ENCODE measurements at places on chromosomes 3 and 15.

DNA sequence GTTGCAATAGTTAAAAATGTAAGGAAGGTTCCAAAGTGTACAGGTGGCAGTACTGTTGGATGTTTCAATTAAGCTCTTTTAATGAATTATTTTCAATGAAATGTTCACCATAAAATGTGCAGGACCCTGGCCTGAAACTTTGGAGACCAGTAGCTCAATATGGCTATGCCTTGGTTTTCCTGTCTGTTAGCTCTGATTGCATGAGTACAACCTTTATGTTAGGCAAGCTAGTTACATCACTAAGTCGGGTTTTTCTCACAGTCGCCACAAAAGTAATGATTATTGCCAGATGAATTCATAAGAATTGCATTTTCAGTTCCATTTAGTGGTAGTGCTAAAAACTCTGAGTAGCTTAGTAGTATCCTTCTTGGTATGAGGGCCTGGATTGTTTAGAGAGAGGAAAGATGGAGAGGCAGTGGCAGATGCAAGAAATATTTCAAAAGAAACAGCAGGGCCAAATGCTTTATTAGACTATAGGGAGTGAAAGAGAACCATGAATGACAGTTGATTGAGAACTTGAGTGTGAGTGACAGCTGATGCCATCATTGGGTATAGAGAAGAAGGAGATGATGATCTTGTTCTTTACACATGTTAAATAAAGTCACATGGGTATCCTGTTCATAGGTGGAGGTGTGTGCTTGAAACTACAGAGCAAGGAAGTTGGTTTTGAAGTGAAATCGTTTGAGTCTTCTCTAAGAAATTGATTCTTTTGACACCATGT is 109.5 kb downstream of the AKAP13 start:
- no peak overlapping the region for H3K27ac ChIP-seq
- H3K27me3 ChIP-seq = no peaks in the 10 kb centered on the region

DNA sequence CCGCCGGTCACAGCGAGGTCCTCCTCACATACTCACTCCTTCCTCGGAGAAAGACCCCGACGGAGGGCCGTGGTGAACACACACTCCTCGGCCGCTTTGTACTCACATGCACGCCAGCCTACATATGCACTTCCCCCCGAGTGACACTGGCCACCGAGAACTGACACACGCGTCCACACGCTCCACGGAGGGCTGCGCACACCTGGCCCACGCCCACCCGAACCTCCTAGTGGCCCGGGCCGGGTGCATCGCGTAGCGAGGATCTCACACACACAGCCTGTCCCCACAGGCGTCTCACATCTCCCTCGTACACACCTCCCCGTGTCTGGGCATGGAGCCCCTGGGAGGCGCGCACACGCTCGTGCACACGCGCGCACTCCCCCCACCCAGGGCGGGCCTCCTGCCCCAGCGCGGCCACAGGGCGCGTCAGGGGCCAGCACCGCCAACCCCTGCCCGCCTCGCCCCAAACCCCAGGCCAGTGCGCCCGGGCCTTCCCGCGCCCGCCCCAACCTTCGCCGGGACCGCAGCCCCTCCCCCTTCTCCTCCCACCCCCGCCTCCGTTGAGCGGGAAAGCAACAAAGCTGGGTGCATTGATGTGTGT is 411 bp upstream of the C3orf70 start:
- peak overlapping the region; percentile 54 for H3K4me3 ChIP-seq
- H3K27ac ChIP-seq = no peak overlapping the region
- peaks cover 9% of the 10 kb centered on the region for H3K27me3 ChIP-seq
- peak; percentile 1 for DNase-seq

GRCh38 chr15:65790694-65791334 is 1.3 kb downstream of the DENND4A start:
- H3K4me3 ChIP-seq = peak overlapping the region; percentile 87
- H3K27me3 ChIP-seq = no peaks in the 10 kb centered on the region
- H3K4me1 ChIP-seq = peaks cover 4% of the 10 kb centered on the region
- H3K27ac ChIP-seq = peak overlapping the region; percentile 96
- H3K36me3 ChIP-seq = no peaks in the 10 kb centered on the region

DNA sequence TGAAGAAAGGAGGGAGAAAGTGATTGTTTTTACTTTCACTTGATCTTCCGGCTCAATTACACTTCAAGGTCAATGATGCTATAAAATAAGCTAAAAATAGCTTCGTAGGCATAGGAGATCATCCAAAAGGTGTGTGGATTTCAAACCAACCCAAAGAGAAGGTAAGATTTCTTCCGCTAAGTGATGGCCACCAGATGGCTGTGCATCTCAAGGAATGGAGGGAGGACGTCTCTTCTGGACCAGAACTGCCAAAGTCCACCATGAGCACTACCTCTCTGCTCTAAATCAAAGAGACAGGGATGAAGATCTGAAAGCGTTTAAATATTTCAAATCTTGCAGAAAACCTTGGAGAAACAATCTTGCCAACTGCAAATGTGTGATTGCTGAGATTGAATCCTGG is 199.1 kb upstream of the ZPLD1 start:
- peak; percentile 62 for DNase-seq
- no peak overlapping the region for H3K27ac ChIP-seq
- H3K27me3 ChIP-seq = no peaks in the 10 kb centered on the region
- no peak overlapping the region for H3K4me3 ChIP-seq
- H3K4me1 ChIP-seq = no peaks in the 10 kb centered on the region

- H3K27me3 ChIP-seq = no peaks in the 10 kb centered on the region
- H3K4me1 ChIP-seq = no peaks in the 10 kb centered on the region
- H3K36me3 ChIP-seq = no peaks in the 10 kb centered on the region
Measured at GRCh38 chr15:84937144-84937543, 44.5 kb upstream of the PDE8A start.

GRCh38 chr3:4831580-4831950 is 147.7 kb upstream of the BHLHE40 start:
- no peaks in the 10 kb centered on the region for H3K36me3 ChIP-seq
- no peak overlapping the region for H3K4me3 ChIP-seq
- H3K27ac ChIP-seq = peak overlapping the region; percentile 22
- no peaks in the 10 kb centered on the region for H3K27me3 ChIP-seq

DNA sequence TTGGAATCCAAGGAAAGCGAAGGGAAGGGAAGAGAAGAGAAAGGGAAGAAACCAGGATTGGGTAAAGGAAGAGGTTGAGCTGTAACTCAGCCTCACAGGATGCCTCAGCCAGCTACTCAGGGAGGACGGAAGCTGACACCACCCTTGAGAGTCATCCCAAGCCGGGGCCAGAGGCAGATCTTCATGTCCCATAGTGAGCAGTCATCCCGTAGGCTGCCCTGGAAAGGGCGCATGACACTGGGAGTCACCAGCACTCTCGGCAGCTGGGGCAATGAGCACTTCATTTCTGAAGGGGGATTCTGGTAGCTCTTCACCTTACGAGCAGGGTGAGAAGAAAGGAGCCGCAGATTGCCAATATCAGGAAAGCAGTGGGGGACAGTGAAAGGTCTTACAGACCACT is 60.1 kb upstream of the PCSK6 start:
- DNase-seq = no peak
- no peaks in the 10 kb centered on the region for H3K27me3 ChIP-seq
- H3K4me1 ChIP-seq = no peaks in the 10 kb centered on the region
- H3K4me3 ChIP-seq = no peak overlapping the region

- H3K36me3 ChIP-seq = no peaks in the 10 kb centered on the region
- no peak overlapping the region for H3K27ac ChIP-seq
Measured at GRCh38 chr3:116291141-116291540, 154.1 kb downstream of the LSAMP start.

DNA sequence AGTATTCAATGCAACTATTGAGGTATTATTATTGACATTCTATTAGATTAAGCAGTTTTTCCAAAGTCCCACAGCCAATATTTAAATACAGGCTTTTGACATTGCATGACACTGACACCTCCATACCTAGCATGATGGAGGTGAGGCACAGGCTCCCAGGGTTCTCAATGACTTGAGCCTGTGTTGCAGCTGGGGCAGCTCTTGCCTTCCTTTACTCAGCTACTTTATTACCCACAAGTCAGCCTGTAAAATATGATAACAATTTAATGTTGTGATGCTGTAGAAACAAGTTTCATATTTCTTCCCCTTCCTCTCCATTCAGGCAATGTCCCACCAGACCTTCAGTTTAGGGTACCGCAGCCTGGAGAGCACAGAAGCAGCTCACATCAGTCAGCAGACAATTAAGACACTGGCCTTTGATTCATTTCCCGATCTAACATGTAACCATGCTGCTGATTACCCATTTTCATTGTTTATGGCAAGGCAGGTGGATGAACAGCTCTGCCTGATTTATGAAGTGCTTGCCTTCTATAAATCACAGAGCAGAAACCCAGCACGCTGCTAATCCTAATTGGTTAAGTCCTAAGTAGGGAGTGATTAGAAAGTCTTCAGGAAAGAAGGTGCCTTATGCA is 826.1 kb downstream of the AGBL1 start:
- H3K4me1 ChIP-seq = no peaks in the 10 kb centered on the region
- H3K36me3 ChIP-seq = no peaks in the 10 kb centered on the region
- no peak overlapping the region for H3K27ac ChIP-seq
- H3K4me3 ChIP-seq = no peak overlapping the region

DNA sequence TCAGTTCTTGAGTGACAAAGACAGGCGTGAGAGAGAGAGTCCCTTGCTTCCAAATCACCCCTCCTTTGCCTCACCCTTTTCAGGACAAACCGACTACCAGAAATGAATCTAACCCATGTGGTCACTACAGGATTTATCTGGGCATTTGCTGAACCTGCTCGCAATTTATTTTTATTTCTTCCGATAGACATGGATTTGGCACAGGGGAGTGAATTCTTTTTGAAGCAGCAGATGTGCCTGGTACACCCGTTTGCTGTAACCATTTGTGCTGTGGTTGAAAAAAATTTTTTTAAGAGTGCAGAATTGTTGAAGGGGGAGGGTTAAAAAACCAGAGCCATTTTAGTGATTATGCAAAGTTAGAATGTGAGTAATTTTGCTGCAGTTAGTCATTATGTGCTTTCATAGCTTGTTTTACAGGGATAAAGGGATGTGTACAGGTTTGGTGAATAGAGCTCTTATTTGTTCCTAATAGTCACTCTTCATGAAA is 442.0 kb downstream of the LPP start:
- H3K27me3 ChIP-seq = no peaks in the 10 kb centered on the region
- peak; percentile 93 for DNase-seq
- peaks cover 8% of the 10 kb centered on the region for H3K4me1 ChIP-seq
- H3K4me3 ChIP-seq = no peak overlapping the region

DNA sequence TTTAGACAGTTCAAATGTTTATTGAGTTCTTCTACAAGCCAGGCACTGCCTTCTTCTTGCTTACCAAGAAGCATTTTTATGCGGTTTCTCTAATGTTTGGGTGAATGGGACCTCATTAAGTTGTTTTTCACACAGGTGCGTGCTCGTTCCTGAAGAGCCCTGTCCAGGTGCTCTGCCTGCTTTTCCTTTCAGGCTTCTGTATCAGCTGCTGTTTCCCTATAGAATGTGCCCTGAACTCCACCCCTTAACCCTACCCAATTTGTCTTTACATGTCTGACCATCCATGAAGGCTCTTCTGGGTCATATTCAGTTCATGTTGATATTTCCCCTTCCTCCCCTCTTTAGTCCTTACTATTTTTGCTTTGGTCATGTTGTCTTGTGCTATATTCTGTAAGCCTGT is 22.4 kb upstream of the GOLGA6L10 start:
- no peak overlapping the region for H3K27ac ChIP-seq
- H3K36me3 ChIP-seq = no peaks in the 10 kb centered on the region
- no peaks in the 10 kb centered on the region for H3K4me1 ChIP-seq
- no peak for DNase-seq
- H3K27me3 ChIP-seq = no peaks in the 10 kb centered on the region

- no peaks in the 10 kb centered on the region for H3K36me3 ChIP-seq
- no peaks in the 10 kb centered on the region for H3K27me3 ChIP-seq
- peak; percentile 71 for DNase-seq
- H3K27ac ChIP-seq = no peak overlapping the region
- no peak overlapping the region for H3K4me3 ChIP-seq
Measured at GRCh38 chr15:87739866-87740265, 516.7 kb downstream of the NTRK3 start.

GRCh38 chr3:147614210-147614609 is 205.0 kb downstream of the ZIC1 start:
- H3K4me3 ChIP-seq = no peak overlapping the region
- no peak overlapping the region for H3K27ac ChIP-seq
- H3K27me3 ChIP-seq = no peaks in the 10 kb centered on the region
- no peaks in the 10 kb centered on the region for H3K36me3 ChIP-seq
- DNase-seq = no peak
- H3K4me1 ChIP-seq = no peaks in the 10 kb centered on the region

DNA sequence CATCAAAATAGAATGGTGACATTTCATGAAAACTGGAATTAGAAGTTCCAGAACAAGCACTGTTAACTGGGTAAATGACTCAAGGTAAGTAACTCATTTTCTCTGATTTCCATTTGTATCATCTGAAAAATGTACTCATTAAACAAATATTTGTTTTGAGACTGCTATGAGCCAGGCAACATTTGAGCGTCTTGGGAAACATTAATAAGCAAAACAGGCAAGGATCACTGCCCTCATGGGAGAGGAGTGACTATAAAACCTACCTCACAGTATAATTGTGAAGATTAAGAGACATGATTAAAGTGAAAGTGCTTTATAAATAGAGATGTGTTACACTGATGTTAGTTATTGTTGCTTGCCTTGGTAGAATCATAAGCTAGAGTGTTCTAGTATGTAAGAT is 711.8 kb upstream of the UBE2E2 start:
- no peak overlapping the region for H3K27ac ChIP-seq
- H3K4me1 ChIP-seq = no peaks in the 10 kb centered on the region
- H3K4me3 ChIP-seq = no peak overlapping the region
- H3K36me3 ChIP-seq = no peaks in the 10 kb centered on the region

GRCh38 chr3:15631426-15632211 is 30.1 kb downstream of the BTD start:
- H3K4me1 ChIP-seq = peaks cover 36% of the 10 kb centered on the region
- H3K27ac ChIP-seq = peak overlapping the region; percentile 60
- no peaks in the 10 kb centered on the region for H3K27me3 ChIP-seq
- H3K4me3 ChIP-seq = no peak overlapping the region
- no peaks in the 10 kb centered on the region for H3K36me3 ChIP-seq

DNA sequence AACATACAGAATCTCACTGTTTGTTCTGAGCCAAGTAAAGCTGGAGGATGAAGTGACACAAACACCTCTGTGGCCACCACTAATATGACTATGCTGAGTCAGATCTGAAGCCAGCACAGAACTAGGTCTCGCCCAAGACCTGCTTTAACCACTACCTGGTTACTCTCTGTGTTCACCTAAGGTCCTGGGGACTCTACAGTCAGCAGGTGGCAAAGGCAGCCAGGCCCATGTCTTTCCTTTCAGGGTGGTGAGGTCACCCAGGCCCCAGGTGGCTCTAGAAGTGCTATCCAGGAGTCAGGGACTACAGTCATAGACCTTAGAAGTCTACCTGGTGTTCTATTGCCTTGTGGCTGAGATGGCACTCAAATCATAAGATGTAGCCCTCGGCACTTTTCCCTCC is 287.9 kb upstream of the ARRDC4 start:
- no peaks in the 10 kb centered on the region for H3K4me1 ChIP-seq
- DNase-seq = no peak
- H3K27me3 ChIP-seq = no peaks in the 10 kb centered on the region
- H3K36me3 ChIP-seq = no peaks in the 10 kb centered on the region
- no peak overlapping the region for H3K27ac ChIP-seq
